Ovary (tissue), 10 donors: ENCODE measurements at places on chromosomes 12 and 14.
A peak's percentile ranks its signal among the peaks of the same experiment; 100 is the strongest.

DNA sequence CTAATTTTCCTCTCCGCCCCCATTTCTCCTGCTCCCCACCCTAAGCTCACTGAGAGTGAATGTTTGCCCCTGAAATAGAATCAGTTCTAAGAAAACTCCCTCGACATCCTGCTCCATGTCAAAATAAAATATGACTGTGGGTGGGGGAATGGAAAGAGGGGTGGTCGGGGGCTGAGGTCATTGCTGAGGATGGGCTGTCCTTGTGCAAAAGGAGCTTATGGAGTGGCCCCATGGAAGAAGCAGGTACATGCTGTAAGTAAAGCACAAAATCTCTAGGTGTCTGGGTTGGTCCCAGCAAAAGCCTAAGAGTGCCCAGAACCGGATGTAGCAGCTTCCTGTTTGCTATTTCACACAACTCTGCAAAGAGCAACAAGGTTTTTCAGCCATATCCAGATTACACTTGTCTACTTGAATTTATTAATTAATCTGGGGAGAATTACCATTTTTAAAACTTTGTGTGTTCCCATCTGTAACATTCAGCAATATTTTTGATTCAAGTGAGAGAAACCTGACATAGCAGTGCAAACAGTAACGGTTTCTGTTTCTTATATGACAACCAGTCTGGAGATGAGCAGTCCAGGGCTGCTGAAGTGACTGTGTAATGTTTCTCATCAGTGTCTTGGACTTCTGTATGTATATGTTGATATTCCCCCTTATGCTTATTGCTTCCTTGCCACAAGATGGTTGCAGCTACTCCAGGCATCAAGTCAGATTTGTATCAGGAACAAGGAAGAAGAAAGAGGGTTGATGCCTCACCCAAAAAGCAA is 40.4 kb upstream of the GZMB start:
- no peaks in the 10 kb centered on the region for H3K27me3 ChIP-seq
- no peaks in the 10 kb centered on the region for H3K4me1 ChIP-seq
- no peaks in the 10 kb centered on the region for H3K36me3 ChIP-seq
- no peak for DNase-seq

- no peak within 1 kb of the TSS for H3K4me3 ChIP-seq
- H3K27me3 ChIP-seq = no peaks in the 10 kb centered on the region
- DNase-seq = no peak
- no peaks in the 10 kb centered on the region for H3K4me1 ChIP-seq
Measured at GRCh38 chr12:10849425-10849878, at the start of gene PRR4. Gene PRR4, minus strand, starts transcription at chr12:10849475. Its CDS starts 38 bp downstream, at chr12:10849437.

- H3K27me3 ChIP-seq = no peaks in the 10 kb centered on the region
- H3K27ac ChIP-seq = no peak overlapping the region
- H3K4me1 ChIP-seq = peaks cover 3% of the 10 kb centered on the region
- no peaks in the 10 kb centered on the region for H3K36me3 ChIP-seq
- H3K4me3 ChIP-seq = no peak overlapping the region
Measured at GRCh38 chr12:113961921-113962710, 4.0 kb downstream of the RBM19 start.

- no peaks in the 10 kb centered on the region for H3K27me3 ChIP-seq
- H3K4me1 ChIP-seq = peaks cover 2% of the 10 kb centered on the region
- H3K36me3 ChIP-seq = no peaks in the 10 kb centered on the region
- peak; percentile 35 for DNase-seq
- peak overlapping the region; percentile 58 for H3K27ac ChIP-seq
Measured at GRCh38 chr12:6891646-6892001, 13.0 kb upstream of the LRRC23 start.

DNA sequence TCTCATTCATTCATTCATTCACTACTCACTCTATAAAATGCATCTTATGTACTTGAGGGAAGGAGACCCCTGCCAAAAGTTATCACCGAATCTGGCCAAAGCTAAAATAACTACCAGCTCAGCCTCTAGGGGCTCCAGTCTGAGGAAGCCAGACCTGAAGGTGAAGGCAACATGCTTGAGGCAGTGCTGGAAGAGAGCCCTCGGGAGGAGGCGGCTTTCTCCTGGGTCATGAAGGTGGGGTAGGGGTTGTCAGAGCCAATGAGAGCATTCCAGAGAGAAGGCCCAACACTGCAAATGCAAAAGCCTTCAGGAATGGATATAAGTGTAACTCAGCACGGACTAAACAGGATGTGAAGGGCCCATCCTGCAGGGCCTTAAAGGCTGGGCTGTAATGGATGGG is 62.4 kb downstream of the GSC start:
- no peak overlapping the region for H3K4me3 ChIP-seq
- H3K4me1 ChIP-seq = no peaks in the 10 kb centered on the region
- no peaks in the 10 kb centered on the region for H3K27me3 ChIP-seq
- no peaks in the 10 kb centered on the region for H3K36me3 ChIP-seq
- no peak overlapping the region for H3K27ac ChIP-seq

GRCh38 chr12:31120392-31121008 is 46.8 kb downstream of the DDX11 start:
- no peak for DNase-seq
- H3K4me1 ChIP-seq = peaks cover 2% of the 10 kb centered on the region
- no peaks in the 10 kb centered on the region for H3K36me3 ChIP-seq
- H3K27me3 ChIP-seq = no peaks in the 10 kb centered on the region
- H3K27ac ChIP-seq = no peak overlapping the region
- H3K4me3 ChIP-seq = no peak overlapping the region
